ENCODE measurements at places on chromosomes 16 and 17.
A peak's percentile ranks its signal among the peaks of the same experiment; 100 is the strongest.

- DNase-seq = no peak
Observed at GRCh38 chr17:15490634-15491261, 23.3 kb upstream of the CDRT4 start.

- DNase-seq = no peak
Observed at GRCh38 chr16:76639685-76640289, 362.6 kb downstream of the CNTNAP4 start.

GRCh38 chr16:35751191-35751941 is 2292.0 kb downstream of the TP53TG3F start:
- no peak for DNase-seq

GRCh38 chr17:43805117-43805516 is 24.9 kb downstream of the CFAP97D1 start:
- no peak for DNase-seq

- DNase-seq = no peak
Observed at GRCh38 chr16:89938175-89938885, 10.2 kb upstream of the DEF8 start.

DNA sequence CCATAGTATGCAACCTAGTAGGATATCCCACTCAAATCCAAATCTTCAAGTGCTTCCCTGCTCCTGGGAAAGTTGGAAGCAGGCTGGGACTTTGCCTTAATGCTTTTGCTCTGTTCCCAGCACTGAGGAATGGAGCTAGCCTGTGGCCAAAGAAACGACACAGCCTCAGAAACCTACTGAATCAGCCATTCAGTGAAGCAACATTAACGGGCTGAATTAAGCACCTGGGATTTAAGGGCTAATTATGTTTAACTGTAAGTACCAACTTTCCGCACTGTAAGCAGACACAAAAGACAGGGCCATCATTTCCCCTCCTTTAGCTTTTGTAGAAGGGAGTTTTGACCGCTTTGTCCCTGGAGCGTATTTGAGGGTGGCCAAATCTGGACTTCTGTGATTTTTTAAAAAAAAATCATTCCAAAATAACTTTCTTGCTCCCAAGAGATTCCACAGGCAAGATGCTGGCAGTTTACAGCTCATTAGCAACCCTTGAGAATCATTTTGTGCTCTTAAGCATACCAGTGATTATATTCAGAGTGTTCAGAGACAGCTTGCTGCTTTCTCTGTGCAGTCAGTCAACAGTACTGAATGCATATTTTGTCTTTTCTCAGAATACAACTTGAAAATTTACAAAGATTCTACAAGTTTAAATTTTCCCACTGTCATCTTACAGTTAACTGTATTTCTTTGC is 17.6 kb upstream of the NOL11 start:
- DNase-seq = no peak

GRCh38 chr17:39001703-39002637 is 34.8 kb upstream of the FBXO47 start:
- no peak for DNase-seq

DNA sequence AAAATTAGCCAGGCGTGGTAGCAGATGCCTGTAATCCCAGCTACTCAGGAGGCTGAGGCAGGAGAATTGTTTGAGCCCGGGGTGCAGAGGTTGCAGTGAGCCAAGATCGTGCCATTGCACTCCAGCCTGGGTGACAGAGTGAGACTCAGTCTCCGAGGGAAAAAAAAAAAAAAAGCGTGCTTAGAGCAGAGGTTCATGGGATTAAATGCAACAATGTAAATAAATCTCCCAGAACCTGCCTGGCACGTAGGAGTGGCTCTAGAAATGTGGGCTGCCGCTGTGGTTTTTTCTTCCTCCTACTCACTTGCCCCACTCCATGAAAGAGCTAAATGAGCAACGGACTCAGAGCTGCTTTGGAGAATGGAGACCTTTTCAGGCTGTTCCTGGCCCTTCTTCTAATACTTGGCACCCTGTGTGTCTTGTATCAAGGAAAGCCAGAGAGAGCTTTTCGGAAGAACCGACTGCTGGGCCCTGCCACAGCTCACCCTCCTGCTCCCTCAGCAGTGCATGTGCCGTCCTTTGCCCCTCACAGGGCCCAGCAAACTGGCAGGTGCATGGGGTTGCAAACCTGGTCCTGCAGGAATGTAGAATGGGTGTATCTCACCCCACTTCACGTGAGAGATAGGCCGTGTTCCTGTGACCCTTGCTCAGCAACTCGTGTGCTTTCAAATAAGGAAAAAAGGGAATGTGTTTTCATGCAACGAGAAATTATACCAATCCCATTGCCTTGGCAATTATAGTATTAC is 52.0 kb downstream of the LDHD start:
- DNase-seq = peak; percentile 11

- no peak for DNase-seq
Observed at GRCh38 chr16:8887952-8888560, 5.9 kb downstream of the LITAFD start.

DNA sequence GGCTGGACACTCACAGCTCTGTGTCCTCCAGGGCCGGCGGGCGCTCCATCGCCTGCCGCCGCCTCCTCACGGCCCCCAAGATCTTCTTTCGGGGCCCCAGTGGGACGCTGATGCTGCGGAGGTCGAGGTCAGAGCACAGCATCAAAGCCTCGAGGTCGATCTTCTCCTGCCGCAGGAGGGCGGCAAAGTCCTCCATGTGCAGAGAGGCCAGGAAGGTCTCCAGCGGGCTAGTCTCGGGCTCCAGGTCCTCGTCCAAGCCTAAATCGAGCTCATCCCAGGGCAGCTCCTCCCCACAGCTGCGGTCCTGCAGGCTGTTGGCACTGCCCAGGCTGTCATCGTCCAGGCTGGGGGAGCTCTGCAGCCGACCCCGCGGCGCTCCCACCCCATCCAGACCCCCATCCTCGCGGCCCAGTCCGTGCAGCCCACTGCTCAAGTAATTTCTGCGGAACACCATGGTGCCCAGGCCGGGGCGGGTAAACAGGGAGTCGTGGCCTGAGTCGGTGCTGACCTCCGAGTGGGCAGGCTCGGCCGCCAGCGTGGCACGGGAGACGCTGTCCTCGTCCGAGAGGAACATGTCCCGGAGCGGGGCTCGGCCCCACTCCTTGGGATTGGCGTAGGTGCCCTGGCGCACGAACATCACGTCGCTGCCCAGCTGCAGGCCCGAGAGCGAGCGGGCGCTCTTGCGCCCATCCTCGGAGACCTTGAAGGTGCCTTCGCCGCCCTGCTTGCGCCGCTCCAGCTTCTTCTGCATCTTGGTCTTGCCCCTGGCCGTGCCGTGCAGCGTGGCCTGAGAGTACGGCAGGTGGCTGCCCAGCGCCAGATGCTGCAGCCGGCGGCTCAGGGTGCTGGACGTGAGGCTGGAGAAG is 3.4 kb downstream of the USH1G start:
- DNase-seq = no peak

- DNase-seq = no peak
Observed at GRCh38 chr16:50741225-50741780, 583 bp upstream of the CYLD start.

- DNase-seq = no peak
Observed at GRCh38 chr17:33389504-33390135, 96.5 kb upstream of the ASIC2 start.

GRCh38 chr17:57868007-57868909 is 18.4 kb upstream of the MRPS23 start:
- no peak for DNase-seq

GRCh38 chr17:57569853-57570252 is 175.2 kb downstream of the CCDC182 start:
- no peak for DNase-seq

DNA sequence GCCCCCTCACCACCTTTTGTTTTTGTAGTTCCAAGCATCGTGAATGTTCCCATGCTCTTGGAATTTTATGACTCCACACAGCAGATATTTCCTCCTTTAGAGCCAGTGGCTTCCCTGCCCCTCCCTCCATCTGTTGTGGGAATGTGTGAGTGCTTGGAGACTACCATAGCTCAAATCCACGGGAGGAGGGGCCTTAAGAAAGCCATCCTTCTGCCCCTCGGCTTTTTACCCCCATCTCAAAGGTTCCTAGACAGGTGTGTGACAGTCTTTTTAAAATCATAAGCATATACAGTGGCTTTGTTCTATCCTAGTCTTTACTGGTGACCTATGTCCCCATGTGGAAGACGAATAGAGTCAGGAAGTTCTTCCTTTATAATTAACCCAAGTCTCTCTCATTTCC is 47.2 kb downstream of the YPEL2 start:
- DNase-seq = no peak

DNA sequence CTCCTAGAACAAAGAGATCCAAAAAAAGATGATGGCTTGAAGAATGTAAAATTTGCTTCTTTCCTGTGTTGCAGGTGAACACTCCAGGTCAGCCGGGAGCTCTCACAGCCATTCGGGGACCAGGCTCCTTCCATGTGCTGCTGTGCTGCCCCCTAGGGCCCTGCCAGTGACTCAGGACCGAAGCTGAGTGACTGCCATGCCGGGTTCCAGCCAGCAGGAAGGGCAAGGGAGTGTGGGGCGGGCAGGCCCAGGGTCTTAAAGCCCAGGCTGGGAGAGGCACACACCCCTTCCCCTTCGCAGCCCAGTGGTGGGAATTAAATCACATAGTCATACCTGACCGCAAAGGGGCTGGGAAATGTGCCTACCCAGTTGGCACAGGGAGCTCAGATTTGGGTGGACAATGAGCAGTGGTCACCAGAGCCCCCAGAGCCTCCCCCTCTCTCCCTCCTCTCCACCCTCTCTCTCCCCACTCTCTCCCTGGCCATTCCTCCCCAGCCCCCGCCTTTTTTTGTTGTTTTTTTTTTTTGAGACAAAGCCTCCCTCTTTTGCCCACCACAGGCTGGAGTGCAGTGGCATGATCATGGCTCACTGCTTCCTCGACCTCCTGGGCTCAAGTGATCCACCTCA is 11.5 kb downstream of the EPOP start:
- peak; percentile 34 for DNase-seq

DNA sequence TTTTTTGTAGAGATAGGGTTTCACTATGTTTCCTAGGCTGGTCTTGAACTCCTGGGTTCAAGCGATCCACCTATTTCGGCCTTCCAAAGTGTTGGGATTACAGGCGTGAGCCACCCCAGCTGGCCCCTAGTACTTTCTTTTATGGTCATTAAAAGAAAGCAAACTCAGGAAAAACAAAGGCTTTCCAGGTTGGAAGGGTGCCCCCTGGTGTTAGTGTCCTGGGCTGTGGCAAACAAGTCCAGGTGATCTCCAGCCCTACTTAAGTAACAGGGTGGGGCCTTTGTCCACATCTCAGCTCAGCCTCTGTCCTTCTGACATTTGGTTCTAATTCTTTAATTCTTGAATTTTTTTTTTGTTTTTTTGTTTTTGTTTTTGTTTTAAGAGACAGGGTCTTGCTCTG is 6.9 kb downstream of the IGFBP4 start:
- peak; percentile 43 for DNase-seq

DNA sequence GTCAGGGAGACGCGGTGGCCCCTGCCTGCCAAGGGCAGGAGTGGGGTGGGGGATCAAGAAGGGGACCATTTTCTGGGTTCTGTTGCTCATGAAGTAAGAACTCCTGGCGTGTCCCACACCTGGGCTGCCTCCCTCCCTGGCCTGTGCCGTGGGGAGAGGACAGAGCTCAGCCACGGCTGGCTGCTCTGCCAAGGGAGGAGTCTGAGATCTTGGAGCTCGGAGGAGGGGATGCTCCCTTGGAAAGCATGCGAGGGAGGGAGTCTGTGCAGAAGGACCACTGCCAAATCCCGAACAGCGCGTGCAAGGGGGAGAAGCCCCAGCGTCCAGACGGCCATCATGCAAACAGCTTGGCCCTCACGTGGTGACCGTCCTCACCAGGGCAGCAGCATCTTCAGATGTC is 64.2 kb upstream of the ZNF469 start:
- DNase-seq = no peak

DNA sequence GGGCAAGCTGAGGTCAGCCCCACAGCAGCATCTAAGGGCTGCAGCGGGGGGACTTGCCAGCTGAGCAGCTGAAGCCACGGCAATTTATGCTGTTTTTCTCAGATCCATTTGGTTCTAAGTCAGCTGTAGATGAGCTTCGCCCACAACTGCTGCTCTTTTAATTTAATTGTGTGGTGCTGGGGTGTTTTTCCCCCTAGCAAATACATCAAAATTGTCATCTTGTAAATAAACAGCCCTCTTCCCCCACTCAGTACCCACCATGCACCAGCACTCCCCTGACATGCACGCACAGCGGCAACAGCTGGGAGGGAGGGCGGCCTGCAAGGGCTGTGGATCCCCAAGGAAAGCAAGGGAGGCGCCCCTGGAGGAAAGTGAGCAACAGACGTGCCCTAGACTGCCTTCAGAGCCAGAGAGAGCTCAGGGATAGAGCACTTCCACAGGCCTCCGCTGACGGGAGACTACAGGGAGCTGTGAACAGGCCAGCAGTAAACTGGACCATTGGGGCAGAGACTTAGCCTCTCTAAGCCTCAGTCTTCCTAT is 149.5 kb downstream of the TMEM132E start:
- no peak for DNase-seq

GRCh38 chr17:80786887-80787286 is 204.8 kb upstream of the CHMP6 start:
- no peak for DNase-seq

DNA sequence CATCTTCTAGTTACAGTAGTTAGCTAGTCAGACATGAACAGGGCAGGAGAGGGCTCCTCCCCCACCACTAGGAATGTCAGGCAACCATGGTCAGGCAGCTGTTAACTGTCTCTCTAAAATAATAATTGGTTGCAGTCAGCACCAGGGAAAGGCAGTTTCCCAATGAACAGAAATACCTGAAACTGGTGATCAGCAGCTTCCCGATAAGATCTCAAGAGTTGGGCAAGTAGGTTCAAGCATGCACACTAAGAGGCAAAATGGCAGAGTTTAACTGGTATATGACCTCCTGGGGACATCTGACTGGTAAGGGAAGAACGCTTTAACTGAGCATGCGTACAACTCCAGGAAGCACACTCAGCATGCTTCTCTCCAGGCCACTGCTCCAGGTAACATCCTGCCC is 12.6 kb upstream of the XYLT1 start:
- DNase-seq = no peak

- DNase-seq = no peak
Observed at GRCh38 chr17:61487161-61487988, 35.2 kb downstream of the TBX4 start.

DNA sequence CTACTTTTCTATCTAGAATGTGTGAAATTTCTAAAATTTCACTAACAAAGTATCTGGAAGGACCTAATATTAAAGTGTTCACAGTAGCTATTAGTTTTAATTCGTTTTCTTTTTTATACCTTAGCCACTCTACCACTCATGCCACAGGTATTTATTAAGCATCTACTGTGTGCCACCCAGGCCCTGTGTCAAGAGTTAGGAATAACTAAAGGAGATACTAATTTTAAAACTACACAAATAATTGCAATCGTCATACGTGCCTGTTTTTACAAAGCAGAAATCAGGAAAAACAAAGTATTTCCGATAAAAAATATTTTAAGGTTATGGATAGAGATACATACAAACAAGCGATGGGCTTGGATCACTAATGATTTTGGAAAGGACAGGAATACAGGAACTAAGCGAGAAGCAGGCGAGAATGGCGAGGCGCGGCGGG is 483 bp upstream of the EEF2K start:
- no peak for DNase-seq

DNA sequence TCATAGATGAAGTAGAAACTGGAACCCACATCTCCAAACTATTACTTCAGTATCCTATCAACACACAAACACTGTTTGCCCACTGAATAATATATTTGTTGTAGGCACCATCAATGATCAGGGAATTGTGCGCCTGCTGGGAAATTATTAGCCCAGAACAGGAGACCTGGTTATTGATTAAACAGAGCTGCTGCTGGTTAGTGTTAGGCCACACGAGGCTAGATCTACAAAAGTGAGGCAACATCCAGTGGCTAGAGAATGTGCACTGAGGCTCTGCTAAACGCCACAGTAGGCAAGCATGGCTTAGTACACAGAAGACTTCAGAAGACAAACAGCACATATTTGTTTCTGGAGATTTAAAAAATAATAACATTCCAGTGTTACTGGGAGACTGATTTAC is 11.0 kb downstream of the ABHD15 start:
- no peak for DNase-seq

GRCh38 chr17:65243838-65244625 is 106.9 kb downstream of the RGS9 start:
- no peak for DNase-seq
